Skeletal muscle cell (primary cell): ENCODE measurements at places on chromosomes 6 and 20.

DNA sequence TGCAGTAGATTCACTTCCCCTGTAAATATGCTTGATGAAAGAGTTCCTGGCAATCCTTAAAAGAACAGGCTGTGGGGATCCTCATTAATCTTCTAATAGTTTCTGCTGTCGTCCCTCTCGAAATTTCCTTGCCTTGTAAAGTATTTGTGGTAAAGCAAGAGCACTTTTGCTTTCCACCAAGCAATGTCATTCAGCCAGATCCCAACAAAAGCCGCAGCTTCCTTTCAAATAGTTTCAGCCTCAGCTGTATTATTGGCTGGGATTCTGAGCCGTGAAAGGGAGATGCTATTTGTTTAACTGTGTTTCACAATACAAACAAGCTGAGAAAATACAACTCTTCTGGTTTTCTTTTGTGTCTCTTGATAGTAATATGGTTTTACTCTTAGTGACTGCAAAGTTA lies 48.9 kb upstream of the EPHA7 start:
- peak; percentile 12 for DNase-seq

GRCh38 chr6:81625216-81625615 lies 127.3 kb downstream of the TENT5A start:
- DNase-seq: no peak

GRCh38 chr6:77290798-77291197 lies 172.5 kb downstream of the HTR1B start:
- no peak for DNase-seq

DNA sequence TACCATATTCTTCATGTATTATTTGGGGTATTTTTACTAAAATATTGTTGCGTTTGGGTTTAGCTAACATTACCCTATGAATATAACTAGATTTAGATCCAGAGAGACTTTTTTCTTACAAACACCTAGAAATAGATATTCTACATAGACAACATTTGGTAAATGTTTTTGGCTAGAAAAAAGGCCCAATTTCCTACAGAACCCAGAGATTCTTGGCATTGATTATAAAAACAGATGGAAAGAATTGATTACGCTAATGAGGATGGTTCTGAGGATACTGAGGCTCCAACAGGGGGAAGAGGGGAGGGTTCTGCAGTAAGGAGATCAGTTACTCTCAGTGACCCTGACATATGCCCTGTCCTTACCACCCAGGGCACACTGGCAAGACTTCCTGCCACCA lies 123.2 kb downstream of the IPCEF1 start:
- no peak for DNase-seq

- DNase-seq: peak; percentile 76
These were observed 167.3 kb upstream of the GMDS start for GRCh38 chr6:2412731-2413130.

- peak; percentile 1 for DNase-seq
These were observed 39.8 kb upstream of the MMS22L start for GRCh38 chr6:97322811-97323210.

- no peak for DNase-seq
These were observed 129.1 kb upstream of the OLIG3 start for GRCh38 chr6:137623293-137623692.

DNA sequence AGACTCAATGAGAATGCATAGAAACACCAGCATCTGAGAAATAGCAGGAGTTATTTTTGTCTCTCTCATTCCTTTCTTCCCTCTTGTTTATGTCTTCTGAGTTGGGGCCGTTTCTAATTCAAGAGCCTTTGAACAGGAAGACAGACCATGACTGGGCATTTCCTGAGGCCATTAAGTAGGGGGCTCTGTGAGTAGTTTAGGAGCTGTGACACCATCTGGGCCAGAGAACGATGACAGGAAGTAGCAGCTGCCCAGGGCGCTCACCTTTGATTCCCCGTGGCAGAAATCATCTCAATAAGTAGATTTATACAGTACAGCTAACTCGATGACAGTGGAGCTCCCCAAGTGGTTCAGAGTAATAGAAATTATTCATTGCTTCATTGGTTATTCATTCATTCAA lies 298.4 kb upstream of the PLN start:
- no peak for DNase-seq

GRCh38 chr20:2602046-2602735 lies 50.2 kb upstream of the NOP56 start:
- no peak for DNase-seq

GRCh38 chr6:4243237-4243636 lies 107.9 kb upstream of the ECI2 start:
- DNase-seq: no peak

DNA sequence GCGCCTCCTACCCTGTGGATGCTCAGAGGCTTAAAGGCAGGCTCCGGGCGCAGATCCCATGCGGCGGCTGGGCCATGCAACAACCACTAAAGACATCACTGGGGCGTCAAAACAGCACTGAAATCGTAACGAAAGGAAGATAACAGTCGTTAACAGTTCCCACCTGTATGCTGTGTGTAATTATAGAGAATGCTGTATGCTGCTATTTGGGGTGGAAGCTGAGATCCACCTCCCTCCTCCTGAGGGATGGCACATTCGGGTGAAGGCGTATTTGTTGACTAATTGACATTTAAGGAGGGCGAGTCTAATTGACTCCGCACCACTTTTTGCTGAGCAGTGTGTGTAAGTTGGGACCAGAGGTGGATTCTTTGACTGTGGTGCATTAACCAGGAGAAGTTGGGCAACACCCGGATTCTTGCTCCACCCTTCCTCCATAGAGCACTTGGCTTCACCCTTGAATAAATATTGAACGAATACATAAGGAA lies 687 bp downstream of the SLC35A1 start:
- DNase-seq: no peak

DNA sequence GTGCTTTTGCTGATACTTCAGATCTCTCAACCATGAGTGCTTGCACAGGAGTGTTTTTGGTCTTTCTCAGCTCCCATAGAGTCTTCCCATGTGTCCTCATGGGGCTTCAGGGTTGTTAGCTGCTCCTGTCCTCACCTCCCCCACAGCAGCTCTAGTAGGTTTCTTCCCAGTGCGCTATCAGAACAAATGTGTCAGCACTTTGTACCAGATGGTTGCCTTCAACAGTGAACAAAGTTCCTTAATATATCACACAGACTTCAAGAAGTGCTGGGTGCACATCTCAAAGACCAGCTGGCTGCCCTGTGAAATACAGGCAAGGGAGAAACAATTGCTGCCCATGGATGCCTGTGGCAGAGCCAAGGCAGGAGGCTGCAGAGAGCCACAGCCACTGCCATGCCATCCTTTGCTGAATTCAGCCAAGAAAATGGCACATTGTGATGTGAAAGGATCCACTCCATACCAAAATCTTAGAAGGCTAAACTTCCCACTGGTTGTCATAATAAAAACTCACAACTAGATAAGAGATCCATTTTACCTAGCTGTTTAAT lies 471.3 kb downstream of the C6orf118 start:
- DNase-seq: no peak

DNA sequence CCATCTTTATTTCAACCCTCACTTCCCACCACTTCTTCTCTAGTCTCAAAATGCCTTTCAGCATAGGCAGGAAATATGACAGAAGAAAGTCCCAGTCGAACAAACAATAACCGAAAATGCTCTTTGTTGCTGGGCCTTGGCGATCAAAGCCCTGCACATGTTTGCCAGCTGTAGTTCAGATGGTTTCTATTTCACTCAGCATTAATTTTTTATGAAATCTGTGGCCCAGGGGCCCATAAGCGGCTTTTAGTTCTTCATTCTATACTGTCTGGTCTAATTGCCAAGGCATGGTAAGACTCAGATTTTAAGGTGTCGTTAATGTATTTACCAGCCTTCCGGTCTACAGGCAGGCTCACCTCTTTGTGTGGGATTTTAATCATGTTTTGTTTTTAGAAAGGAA lies 10.9 kb upstream of the F13A1 start:
- DNase-seq: no peak

DNA sequence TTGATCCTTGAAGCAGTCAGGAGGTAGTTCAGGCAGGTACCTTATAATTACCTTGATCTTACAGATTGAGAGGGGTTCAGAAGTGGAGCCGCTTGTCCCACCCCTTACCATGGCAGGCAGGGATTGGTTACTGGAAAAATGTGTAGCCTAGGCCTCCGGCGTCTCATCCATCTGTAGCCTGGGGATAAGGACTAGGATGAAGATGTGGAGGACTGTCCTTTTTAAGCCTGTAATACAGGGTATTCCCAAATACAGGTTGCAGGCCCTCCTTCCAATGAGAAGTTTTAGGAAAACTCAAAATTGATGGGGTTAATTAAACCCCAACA lies 2.8 kb downstream of the HMGA1 start:
- no peak for DNase-seq

- no peak for DNase-seq
These were observed 54.3 kb downstream of the DLGAP4 start for GRCh38 chr20:36360429-36360828.

DNA sequence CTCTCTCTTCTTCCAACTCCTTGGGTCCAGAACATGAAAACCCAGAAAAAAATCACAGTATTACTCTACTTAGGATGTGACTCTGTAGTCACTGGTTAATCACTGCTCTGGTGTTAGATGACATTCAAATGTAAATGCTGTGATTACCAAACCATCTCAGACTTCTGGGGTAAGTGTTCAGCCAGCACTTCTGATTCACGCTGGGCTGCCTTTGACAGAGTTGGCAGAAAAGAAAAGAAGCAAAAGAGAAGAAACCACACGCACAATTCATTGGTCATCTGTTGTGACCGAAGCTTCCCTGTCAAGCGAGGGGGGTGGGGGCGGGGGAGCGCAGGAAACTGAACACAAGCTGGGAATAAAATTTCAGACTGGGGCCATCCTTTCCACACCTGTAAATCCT lies 82.7 kb downstream of the PSMG4 start:
- DNase-seq: peak; percentile 67

GRCh38 chr20:57118107-57118769 lies 148.2 kb downstream of the BMP7 start:
- DNase-seq: no peak

DNA sequence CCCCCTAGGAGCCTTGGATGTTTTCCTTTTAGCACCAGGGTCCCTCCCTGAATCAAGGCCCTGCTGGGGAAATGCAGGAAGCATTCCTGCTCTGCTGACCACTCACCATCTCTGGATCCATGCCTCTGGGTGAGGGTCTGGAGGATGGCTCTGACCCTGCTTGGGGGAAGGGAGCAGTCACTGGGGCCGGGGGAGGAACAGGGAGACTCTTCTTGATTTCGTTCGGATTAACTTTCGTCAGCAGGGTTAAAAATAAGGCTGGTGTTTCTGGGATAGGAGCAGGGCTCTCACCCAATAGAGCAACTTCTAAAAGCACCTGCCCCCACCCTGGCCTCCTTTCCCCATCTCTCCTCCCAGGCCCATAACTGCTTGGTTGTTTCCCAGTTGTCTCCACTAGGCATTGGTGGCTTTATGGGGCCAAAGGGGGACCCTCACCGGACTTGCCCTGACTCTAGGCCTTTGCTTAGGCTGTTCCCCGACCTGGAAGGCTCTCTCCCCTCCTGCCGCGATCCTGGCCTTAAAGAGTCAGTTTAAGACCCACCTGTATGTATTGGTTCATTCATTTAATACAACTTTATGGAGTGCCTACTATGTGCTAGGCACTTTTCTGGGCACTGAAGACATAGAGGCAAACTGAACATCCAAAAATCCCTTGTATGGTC lies 63.0 kb downstream of the JPH2 start:
- DNase-seq: no peak

GRCh38 chr6:89492025-89492640 lies 59.2 kb downstream of the ANKRD6 start:
- DNase-seq: no peak

DNA sequence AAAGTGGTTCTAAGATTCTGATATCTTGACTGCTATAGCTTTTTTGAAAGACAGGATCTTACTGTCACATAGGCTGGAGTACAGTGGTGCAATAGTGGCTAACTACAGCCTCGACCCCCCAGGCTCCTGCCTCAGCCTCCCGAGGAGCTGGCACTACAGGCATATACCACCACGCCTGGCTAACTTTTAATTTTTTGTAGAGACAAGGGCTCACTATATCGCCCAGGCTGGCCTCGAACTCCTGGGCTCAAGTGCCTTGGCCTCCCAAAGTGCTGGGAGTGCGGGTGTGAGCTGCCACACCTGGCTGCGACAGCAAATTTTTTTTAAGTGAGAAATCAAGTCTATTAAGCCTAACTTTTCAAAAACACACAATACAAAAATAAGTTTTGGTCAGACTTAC lies 106.6 kb downstream of the NOL4L start:
- no peak for DNase-seq

GRCh38 chr6:7367408-7367807 lies 22.1 kb downstream of the CAGE1 start:
- no peak for DNase-seq

DNA sequence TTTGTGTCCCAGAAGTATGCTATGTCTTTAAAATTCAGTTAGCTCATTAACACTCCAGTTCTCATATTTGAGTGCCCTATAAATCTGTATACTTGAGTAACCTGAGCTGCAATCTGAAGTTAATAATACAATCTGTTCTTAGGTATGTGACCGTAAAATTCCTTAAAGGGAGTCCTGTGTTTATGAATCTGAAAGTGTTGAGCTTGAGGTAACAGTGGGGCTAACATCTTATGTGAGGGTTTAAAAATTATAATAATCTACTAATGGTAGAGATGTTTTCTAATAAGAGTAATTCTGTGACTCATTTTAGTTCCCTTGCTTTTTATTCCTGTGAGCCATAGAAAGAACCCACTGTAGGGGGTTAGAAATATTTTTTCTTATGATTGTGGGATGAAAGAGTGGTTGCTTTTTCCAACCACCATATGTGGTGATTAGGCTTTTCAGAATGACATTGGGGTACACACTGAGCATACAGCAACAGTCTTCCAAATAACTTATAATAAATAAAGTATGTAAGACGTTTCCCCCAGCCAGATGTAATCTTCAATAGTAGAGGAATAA lies 121.2 kb downstream of the BCKDHB start:
- no peak for DNase-seq

GRCh38 chr20:57573894-57574293 lies 13.0 kb downstream of the PCK1 start:
- no peak for DNase-seq

DNA sequence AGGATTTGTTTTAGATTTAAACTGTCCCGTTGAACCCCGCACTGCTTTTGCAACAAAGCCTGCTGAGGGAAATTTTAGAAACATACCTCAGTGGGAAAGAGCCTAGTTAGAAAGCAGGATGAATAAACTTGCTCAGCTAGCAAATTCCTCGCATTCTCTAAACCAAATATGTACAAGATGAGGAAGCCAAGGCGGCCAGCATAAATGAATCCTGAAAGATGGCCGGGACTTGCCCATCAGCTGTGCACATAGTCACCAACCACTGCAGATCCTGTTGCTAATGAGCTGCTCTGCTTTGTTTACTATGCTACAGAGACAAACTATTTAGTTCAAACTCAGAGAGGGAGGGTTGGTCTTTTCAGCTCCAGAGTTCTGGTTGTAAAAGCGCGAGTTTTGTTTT lies 49.0 kb downstream of the TMEM170B start:
- DNase-seq: peak; percentile 38

- DNase-seq: no peak
These were observed 1.9 kb upstream of the BMP2 start for GRCh38 chr20:6765469-6766058.

DNA sequence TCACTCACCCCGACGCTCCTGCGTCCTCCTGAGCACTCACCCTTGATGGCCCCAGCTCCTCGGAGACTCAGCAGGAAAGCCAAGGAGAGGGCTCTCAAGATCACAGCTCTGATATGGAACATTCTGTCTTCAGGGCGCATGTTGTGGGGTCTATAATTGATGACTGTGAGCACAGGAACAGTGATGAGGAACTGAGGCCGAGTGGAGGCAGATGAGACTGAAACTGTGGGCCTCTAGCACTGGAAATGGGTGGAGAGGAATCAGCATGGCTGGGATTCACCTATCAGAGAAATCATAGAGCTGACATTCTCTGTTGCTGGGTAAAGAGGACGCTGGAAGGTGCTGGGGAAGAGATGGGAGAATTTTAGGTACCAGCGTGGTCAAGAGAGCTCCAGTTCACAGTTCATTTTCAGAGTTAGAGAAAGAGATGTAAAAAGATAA lies at the start of gene HLA-DPA1:
TSS of gene HLA-DPA1 (minus strand) at position 219 of the 441 bp plus-strand sequence.
- DNase-seq: no peak
